ENCODE measurements at places on chromosomes 6 and 20.

DNA sequence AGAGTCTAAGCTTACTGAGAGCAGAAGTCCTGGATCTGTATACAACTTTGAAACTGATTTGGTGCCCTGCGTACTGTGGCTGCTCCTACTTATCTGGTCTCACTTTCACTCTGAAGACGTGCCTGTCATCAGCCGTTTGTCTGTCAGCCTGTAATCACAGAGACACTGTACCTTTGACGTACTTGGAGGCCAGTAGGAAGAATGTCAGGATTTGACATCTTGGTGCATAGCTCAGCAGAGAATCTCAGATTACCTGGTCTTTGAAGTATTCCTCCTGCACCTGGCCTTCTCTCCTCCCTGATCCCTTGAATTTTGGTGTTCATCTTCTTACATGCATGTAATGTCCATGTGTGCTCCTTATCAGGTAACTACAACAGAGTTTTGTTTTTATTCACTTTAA, 37.7 kb downstream of the DSE start:
- DNase-seq: no peak

DNA sequence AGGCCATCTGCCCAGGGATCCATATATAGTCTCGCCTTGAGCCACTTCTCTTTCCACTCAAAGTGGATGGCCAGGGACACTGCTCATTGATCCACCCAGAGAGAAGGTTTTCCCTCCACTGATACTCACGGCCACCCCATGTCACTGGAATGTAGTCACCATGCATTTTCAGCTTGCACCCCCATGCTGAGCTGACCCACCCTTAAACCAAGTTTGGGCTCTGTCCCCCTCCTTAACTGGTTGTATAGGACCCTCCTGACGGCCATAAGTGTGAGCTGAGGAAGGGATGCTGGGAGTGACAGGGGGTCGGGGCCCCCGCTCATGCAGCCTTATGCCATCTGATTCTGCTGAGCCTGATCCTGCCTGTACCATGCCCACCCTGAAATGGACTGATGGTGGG, 25.7 kb downstream of the SUMO4 start:
- DNase-seq: no peak

GRCh38 chr6:67639161-67639560, 995.9 kb upstream of the ADGRB3 start:
- no peak for DNase-seq

DNA sequence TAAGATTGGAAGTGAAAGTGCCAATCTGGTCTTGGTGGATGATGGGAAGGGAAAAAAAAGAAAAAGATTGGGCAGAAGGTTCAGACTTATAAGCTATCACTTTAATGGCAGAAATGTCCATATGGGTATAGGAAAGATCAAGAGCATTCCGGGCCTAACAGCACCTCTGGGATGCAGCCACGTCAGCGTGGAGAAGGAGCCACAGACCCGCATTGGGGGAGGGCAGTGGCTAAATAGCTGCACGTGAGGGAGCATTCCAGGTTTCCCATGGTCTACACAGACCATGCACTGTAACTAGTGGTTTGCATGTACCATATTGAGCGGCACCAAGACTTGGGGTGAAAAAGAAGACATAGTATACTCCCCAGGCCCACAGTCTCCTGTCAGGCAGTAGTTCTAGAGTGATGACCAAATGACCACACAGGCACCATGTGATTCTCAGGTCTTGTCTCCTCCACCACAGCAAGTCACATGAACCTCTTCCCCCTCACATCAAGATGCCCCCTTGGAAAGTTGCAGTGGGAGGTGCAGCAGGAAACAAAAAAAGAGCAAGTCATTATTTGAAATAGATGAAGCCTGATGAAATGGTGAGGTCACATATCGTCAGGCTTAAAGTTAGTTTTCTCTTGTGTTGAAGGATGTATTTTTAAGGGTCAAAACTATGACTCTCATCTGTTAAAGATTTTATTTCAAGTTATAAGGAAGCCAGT, 94.4 kb upstream of the TNFAIP3 start:
- DNase-seq: no peak

- DNase-seq: no peak
Measured at GRCh38 chr6:139395891-139396301, 21.4 kb upstream of the CITED2 start.

GRCh38 chr6:36599791-36600209, 5.6 kb downstream of the SRSF3 start:
- no peak for DNase-seq

DNA sequence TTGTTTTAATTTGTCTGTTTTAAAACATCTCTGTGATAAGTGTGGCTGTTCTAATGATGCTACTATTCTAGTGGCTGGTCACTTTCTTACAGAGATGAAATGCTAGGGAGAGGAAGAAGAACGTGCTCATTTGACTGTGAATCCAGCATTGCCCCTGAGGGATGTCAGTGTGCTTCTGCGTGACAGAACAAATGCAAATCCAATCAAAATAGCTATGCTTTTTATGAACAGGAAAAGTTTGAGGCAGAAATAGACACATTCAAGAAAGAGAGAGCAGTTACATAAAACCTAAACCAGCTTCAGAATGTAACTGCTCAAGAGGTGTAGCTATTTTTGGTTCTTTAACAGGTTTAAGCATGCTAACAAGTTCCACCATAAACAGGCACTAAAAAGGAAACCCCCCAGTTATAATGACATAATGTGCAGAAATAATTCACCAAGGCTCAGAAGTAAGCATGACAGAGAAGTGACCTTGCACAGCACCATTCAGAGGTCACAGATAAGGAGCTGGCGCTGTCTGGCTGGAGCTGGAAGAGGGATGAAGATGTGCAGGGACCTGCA, 385.3 kb downstream of the EPM2A start:
- DNase-seq: no peak

DNA sequence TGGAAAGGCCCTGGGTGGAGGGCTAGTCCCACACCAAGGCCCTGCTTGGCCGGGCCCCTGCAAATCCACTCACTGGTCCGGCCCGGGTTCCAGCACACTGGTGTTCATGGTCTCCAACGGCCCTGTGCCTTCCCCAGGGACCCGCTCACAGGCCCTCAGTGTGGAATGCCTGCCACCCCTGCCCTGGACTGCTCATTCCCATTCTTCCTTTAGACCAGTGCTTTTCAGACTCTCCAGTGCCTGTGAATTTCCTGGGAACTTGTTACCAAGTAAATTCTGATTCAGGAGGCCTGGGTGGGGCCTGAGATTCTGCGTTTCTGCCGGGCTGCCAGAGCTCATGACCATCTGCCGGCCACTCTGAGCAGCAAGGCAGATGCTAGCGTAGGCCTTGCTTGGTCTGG, 5.7 kb upstream of the PXDC1 start:
- no peak for DNase-seq

- no peak for DNase-seq
Measured at GRCh38 chr20:3613821-3614440, 49.3 kb downstream of the GFRA4 start.

DNA sequence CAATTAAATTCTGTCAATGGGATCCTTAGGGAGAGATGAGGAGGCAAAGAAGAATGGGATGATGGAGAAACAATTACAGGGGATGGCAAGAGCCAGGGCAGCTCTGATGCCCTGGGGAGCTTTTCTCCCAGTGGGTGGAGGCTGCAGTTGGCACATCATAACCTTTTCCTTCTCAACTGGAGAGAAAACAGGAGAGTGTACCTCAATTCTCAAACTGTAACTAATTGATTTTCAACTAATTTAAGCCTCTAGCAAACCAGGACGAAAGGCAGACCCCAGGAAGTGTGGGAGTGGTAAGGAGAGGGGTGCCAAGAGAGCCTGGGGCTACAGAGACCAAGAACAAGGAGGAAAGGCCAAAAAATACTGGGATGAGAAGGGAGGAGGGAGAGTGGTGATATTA, 5.7 kb downstream of the BMP5 start:
- DNase-seq: no peak

DNA sequence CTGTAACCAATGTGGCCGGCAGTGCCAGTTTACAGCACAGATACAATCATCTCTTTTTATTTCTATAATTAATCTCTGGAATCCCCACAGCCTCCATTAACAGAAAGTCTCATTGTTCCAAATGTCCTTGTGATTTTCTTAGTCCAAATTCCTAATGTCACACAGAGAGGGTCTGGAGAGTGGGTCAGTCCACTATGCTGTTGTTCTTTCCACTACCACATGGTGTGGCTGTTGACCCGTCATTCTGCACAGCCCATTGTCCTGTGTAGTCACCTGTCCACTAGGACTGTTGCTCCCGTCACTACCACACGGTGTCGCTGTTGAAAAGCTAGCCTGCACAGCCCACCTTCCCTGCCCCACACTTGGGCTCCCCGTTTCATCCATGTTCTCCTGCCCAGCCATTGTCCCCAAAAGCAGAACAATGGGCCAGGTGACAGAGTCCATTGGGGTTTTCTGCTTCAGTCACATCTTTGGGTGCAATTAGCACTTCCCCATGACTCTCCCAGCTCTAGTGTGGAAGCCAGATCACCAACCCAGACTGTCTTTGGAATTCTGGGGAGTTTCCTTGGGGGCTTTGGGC, 8.6 kb upstream of the LBP start:
- DNase-seq: no peak

DNA sequence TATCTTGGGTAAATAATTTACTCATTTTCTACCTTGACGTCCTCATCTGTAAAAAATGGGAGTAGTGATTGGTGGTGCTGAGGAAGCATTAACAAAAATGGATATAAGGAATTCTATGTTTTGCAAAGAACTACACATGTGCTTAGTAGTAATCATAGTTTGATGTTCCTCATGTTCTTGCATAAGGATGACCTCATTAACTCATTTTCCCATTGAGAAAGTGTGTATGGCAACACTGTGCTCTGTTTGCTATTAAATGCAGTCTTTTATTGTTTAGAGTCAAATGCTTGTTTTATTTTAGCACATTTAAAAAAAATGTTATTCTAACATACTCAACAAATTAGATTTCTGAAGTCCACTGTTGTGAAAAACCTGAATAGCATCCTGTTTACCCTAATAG, 211.2 kb upstream of the RSPO3 start:
- no peak for DNase-seq

- no peak for DNase-seq
Measured at GRCh38 chr6:46440141-46440540, 51.1 kb downstream of the RCAN2 start.

DNA sequence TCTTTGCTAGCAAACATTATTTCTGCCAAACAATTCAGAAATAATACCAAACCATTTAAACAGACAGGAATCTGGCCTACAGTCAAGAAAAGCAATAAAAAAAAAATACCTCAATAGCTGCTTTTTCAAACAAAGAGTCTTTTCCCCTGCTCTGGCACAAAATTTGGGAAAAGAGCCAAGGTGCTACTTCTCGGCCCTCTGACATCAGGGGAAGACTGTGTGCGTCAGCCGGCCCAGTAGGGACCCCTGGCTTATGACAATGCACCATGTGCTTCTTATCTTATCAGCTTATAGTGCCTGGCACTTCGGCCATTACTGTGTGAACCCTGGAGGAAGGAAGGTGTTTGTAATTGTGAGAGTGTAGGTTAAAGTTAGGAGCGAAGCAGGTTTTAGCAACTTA, 89.4 kb downstream of the PDE10A start:
- DNase-seq: no peak

DNA sequence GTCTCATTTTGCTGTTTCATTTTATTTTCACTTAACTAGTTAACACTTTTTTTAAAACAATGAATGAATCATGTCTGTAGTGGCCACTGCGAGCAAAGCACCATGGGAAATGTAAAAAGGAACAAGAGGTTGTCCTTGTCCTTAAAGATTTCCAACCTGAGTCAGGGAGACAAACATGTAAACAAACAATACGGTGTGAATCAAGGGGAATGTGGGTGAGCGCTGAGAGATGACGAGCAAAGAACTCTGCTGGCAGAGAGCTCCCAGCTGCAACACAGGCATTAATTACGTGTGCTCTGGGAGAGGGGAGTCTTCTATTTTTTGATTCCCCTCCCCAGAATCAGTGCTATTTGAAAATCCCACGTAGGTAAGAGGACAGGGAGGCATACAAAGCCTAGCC, 84.3 kb downstream of the ATXN1 start:
- no peak for DNase-seq

DNA sequence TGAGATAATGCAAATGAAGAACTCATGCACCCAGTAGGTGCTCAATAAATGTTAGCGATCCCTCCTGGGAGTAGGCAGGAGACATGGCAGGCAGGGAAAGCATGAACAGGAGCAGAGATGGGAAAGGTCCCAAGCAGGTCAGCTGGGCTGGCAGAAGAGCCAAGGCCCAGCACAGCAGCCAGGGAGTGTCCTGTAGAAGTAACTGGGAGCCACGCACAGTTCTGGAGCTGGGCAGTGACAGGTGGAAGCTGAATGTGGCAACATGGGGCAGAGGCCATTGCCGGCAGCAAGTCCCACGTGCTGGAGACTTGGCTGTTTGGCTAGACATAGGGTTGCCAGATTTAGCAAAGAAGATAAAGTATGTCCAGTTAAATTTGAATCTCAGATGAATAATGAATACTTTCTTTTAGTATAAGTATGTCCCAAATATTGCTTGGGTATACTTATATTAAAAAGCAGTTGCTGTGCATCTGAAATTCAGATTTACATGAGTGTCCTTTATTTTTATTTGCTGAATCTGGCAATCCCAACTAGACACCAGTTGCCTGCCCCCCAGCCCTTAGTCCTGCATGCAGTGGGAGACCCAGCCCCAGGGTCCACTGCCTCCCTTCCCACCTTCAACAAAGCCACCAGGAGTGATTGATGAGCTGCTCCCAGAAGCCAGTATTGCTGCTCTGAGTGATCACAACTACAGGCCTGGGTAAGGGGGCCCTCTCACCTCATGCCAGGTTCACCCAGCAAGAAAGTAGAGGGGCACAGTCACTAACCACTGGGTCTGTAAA, 3.7 kb upstream of the LPIN3 start:
- no peak for DNase-seq

DNA sequence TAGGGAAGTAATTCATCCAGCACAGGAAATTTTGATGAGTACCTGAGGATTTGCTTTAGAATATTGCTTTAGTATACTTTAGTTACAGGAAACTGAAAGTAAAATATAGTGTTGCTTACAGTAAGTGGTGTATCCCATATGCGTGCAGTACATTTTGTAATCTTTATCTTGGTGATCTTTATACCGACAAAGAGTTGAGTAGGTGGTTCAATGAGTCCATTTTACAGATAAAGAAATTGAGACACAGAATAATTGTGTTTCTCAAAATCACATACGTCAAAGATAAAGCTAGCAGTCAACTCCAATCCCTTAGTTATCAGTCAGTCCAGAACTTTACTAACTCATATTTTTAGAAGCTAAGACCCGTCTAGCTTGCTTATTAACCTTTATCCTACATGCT, 65.8 kb upstream of the E2F3 start:
- DNase-seq: no peak

GRCh38 chr6:141048451-141048850, 1084.3 kb upstream of the GJE1 start:
- DNase-seq: no peak

- DNase-seq: no peak
Measured at GRCh38 chr20:23393996-23394775, 27.1 kb downstream of the NAPB start.
